Posterior cingulate gyrus (tissue), 11 donors: ENCODE measurements at places on chromosomes 3 and 15.
A peak's percentile ranks its signal among the peaks of the same experiment; 100 is the strongest.

GRCh38 chr15:34116620-34117019 is 14.7 kb downstream of the PGBD4 start:
- DNase-seq, result no peak

GRCh38 chr3:24520101-24520495 is 25.4 kb upstream of the THRB start:
- DNase-seq, result no peak

DNA sequence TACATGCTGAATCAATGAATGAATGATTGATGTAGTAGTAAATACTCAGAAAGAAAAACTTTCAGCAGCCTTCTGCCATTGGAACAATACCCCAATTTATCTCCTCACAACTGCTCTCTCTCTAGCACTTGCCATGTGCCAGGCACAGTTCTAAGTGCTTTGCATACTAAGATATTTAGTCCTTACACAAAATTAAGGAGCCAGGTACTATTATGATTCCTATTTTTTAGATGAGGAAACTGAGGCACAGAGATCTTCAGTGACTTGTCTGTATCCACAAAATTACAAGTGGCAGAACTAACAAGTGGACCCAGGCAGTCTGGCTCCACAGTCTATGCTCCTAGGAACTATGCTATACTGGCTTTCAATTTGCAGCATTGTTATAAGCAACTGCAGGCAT is 279.2 kb downstream of the LSAMP start:
- DNase-seq, result no peak

GRCh38 chr15:73781038-73781925 is 28.1 kb upstream of the INSYN1 start:
- DNase-seq, result no peak

GRCh38 chr15:73052653-73053397 is 562 bp downstream of the NEO1 start:
- DNase-seq, result peak; percentile 31

DNA sequence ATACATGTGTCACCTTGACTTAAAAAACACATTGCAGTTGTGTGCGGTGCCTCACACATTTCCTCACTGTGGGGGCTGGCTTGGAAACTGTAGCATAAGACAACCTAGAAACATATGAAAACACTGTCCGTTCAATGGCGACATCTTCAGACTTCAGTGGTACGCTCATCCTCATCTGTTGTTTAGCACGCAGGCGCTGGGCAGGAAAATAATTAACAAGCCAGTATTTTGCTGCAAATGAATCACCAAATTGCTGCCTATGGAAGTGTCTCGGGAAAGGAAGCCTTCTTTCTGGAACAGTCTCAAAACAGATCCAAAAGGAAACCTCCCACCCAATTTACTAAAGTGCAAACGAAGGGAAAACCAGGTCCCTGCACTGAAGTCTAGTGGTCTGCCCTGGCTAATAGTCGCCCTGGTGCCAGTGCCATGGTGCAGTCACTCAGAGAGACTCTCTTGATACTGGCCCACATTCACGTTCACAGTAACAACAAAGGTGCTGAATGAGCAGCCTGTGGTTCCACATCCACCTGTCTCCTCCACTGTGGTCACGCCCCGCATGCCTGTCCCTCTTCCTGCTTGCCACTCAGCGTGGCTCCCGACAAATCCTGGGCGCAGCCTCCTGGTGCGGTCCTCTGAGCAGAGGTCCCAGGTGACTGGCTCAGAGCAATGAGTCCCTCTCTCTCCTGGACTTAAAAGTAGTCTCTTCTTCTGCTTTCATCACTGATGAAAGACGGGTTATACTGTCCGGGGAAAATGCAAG is 35.6 kb upstream of the MUC13 start:
- no peak for DNase-seq

GRCh38 chr3:126208606-126209256 is 28.3 kb upstream of the ALDH1L1 start:
- peak; percentile 43 for DNase-seq

GRCh38 chr3:197613199-197613598 is 57.4 kb upstream of the BDH1 start:
- no peak for DNase-seq

DNA sequence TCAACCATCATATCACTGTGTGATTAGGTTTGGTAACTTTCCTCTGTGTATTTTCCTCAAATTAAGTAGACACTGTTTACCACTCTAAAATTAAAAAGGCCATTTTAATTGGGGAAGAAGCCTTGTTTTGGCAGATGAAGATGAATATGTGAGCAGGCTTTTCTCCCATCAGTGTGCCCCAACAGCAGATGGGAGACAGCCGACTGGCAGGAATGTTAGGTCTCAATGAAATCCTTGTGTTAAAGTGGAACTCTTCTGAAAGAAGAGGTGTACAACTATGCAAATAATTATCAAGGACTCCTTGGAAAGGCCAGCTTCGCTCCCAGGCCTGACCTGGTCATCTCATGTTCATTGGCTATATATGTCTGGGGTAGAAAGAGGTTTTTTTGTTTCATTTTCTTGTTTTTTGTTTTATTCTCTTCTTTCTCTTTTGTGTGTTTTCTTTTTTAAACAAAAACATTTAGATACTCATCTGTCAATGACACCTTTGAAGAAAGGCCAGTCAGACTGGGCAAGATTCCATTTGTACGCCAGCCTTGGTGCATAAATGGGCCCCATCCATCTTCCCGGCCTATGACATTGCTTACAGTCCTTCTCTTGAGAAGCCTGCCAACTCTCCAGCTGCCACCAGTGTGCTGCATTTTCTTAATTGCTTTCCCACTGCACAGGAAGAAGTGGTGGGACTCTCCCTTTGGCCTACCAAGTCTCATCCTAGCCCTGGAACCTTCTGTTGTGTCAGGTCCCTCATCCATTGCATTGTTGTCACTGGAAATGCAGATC is 25.8 kb downstream of the LRTM1 start:
- no peak for DNase-seq

DNA sequence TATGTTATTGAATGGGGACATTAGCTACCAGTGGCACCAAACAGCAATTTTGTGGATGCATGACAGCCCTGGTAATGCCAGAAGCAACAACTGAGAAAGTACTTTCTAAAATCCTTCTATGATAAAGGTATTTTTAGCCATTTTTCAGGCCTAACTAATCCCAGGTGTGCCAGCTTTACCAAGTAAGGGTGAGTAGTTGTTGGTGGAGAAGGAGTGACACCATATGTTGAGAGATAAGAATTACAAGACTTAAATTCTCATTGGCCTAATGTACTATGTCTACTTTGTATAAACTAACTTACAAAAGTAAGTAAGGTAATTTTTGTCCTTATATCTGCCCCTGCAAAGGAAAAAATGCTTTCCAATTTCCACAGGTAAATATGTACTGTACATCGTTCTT is 4.1 kb upstream of the COX17 start:
- DNase-seq, result no peak

DNA sequence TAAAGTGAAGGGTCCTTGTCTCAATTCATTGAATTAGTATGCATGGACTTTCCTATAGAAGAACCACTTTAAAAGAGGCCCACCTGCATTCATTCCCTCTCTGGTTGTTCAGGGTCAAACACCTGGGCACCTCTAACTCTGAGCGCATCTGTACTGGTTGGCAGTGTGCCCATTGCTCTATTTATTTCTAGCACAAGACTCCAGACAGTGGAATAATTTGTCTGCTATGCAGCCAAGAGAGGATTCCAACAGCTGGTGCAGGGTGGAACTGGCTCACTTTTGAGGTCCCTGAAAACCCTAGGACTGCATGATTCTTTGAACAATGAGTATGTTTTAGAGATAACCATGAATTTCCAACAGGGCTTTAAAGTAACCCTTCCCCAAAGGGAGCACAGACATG is 57.9 kb downstream of the CCDC33 start:
- DNase-seq, result no peak

GRCh38 chr15:57503051-57503702 is 88.5 kb upstream of the MYZAP start:
- no peak for DNase-seq

DNA sequence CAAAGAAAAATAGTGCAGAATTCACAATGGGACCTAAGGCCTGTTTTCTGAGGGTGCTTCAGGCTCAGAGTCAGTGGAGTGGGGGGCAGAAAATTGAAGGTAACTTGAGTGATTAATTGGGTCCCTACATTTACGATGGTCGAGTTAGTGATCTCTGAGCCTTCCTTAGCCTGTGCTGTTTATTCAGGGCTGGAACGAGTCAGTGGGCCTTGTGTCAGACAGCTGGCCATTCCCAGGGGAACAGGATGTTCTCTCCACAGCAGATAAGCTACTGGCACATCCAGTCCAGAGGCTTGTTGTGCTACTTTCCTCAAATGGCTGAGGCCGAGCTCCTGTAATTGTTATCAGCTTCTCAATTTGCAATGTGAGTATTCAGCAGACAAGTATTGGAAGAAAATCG is 29.2 kb upstream of the CNTN3 start:
- DNase-seq, result no peak

DNA sequence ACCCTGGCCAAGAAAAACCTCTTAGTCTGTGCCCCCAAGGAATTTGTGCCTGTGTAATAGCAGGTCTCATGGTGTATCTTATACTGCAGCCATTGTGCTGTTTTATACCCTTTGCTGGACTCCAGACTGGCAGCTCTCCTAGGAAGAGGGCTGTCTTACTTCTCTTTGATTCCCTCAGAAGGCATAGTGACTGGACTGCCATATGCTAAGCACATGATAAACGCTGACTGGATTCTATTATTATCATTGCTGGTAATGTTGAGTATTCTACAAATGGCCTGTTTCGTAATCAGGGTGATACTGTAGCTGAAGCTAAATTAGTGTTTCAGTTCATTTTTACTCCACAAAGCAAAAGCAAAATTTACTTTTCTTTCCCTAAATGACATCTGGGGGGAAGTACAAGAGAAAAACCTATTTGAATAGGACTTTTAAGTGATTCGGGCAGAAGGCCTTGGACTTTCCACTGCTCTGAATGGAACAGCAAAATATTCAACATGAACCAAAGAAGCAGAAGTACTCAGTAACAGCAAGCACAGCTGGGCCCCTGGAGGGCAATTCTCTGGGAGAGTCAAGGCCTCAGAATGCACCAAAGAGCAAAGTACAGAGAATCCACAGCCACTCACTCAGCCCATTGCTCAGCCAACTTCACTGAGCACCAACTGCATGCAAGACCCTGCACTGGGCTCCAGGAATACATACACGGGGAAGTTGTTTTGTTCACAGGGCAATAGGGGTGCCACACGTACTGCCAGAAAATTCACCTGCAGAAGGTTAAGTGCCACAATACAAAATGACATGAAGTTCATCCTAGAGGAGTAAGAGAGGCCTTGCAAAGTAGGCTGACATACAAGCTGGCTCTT is 7.9 kb upstream of the BCL2A1 start:
- no peak for DNase-seq

GRCh38 chr15:69395991-69396390 is 18.2 kb upstream of the KIF23 start:
- no peak for DNase-seq

GRCh38 chr15:80217327-80217900 is 34.6 kb downstream of the CTXND1 start:
- DNase-seq, result no peak

GRCh38 chr3:142315083-142315482 is 89.7 kb upstream of the GK5 start:
- DNase-seq, result no peak

GRCh38 chr15:52309154-52309548 is 13.5 kb upstream of the MYO5C start:
- no peak for DNase-seq

DNA sequence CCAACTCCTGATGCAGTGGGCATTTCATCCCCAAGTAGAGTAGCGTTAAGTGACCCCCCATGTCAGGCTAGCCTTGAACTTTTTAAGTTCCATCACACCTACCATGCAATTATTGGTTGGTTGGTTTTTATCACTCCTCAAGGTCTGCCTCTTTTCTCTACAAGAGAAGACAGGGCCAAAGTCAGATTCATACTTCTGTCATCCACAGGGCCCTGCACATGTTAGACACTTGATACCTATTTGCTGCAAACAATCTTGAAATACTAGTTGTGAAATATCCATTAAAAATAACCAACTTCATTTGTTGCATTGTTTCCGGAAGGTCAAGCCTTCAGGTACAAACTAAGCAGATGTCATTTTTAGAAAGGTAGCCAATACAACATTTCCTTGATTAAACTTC is 1.2 kb downstream of the CMSS1 start:
- DNase-seq, result no peak

GRCh38 chr15:42499858-42500609 is 4.6 kb downstream of the SNAP23 start:
- DNase-seq, result no peak

DNA sequence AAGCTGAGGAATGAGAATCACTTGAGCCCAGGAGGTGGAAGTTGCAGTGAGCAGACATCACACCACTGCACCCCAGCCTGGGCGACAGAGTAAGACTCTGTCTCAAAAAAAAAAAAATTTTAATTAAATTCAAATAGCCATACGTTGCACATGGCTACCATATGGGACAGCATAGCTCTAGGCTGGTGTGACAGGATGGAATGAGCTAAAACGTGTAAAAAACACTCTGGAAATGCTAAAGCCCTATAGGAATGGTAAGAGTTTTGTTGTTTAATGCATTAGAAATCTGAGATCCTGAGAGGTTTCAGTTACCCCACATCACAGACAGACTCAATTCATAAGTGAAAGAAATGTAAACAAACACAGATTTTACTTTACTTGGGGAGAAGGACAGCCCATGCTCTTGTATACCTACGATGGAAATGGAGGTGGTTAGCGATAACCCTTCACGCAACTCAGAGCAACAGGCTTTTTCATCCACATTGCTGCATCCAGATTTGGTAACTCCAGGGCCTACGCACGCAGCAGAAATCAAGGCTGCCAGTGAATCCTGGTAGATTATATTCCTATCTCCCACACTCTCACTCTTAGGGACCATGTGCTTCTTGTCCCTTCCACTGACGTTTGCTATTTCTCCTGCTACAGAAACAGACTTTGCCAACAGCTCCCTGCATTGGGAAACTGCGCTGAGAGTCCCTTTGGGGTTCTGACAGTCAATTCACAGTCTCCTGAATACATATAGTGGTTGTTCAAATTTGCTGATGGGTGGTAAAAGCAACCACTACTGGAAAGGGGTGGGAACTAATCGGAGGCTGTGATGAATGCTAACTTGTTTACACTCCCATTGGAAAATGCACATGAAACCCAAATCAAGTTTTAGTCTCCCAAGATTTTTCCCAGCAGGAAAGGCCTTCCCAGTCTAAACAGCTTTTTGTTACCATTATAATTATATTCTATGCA is 3.1 kb downstream of the SH3BP5 start:
- DNase-seq, result no peak

- DNase-seq, result no peak
Observed at GRCh38 chr3:142460689-142461088, 12.9 kb upstream of the XRN1 start.
